ENCODE measurements at places on chromosomes 16 and 17.

DNA sequence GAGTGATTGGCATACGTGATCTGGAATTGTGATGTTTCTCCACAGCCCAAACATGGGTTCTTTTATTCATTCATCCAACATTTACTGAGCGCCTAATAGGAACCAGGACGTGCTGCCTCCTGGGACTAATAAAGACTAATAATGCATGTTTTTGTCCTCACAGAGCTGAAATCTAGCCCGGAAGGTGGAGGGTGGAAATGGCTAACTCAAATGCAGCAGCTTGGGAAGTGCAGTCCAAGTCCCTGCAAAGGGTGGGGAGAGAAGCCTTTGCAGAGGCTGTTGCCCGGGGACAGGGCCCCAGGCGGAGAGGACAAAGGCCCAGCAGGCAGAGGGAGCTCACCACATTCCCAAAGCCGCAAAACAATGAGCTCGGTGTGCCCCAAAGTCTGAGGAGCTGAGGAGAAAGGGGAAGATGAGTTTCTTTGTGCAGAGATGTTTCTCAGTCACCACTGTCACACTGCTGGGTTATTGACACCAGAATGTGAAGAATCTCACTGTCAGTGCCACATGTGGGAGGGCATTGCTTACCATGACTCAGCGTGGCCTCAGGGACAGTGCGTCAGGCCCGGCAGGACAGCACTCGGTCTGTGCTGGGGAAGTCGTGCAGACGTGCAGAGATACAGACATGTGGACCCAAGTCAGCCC, 118.2 kb upstream of the CHMP6 start:
- no peak for DNase-seq

DNA sequence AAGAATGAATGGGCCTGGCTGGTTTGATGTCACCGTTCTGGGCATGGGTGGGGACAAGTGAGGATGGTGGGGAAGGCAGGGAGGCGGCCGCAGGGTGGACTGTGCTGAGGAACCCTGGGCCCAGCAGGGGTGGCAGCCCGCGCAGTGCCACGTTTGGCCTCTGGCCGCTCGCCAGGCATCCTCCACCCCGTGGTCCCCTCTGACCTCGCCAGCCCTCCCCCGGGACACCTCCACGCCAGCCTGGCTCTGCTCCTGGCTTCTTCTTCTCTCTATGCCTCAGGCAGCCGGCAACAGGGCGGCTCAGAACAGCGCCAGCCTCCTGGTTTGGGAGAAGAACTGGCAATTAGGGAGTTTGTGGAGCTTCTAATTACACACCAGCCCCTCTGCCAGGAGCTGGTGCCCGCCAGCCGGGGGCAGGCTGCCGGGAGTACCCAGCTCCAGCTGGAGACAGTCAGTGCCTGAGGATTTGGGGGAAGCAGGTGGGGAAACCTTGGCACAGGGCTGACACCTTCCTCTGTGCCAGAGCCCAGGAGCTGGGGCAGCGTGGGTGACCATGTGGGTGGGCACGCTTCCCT, 6.5 kb upstream of the SERPINF1 start:
- no peak for DNase-seq

DNA sequence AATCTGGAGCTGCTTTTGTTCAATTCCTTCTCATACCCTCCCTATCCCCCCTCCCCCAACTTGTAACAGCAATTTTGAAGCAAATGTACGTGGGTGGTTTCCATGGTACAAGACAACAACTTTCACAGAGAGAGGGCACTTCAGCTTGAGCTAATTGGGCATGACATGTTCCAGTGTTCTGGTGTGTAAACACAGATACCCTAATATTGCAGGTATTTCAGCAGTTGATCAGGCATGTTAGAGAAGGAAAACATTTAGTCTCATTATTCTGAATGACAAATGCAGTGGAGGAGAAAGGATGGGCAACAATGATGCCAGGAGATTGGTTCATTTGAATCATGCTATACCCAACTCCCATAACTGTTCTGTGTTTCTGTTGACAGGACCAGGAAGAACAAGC, 137.5 kb downstream of the TRIM37 start:
- DNase-seq = no peak

DNA sequence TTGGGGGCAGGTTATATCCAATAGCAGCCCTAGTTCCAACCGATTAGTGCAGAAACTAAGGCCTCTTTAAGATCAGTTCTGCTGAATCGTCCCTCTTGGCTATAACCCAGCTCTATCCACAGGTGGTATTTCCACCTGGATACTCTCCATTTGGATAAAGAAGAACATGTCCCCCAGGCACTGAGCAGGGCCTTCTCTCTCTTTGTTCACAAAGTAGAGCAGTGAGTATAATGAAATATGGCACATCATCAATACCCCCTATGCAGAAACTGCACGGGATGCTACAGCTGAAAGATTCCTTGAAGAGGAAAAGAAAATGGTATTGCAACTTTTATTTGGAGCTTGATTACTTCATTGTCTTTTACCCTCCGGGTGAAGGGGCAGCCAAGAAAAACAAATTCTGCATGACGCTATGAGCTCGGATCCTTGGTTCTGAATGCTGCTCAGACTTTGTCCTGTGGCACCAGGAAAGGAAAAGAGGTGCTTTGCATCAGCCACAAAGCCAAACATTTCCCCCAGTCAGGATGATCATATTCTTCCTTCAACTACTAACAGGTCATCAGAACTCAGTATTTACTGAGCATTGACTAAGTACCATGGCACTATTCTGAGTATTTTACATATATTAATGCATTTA, 399.7 kb downstream of the NPIPA8 start:
- DNase-seq = no peak

DNA sequence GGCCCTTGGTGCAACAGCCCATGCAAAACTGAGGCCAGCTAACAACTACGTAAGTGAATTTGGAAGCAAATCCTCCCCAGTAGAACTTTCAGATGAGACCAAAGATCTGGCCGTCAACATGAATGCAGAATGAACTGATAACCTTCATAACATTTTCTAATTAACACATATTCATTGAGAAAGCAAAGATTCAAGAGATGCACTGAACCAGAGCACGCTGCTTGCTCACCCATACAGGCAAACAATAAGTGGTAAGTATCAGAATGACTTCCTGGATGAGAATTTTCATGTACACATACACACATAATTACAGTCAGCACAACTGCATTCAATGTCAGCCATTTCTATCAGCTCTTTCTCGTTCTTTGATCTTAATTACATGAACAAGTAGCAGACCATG, 30.6 kb downstream of the XYLT1 start:
- peak; percentile 39 for DNase-seq

DNA sequence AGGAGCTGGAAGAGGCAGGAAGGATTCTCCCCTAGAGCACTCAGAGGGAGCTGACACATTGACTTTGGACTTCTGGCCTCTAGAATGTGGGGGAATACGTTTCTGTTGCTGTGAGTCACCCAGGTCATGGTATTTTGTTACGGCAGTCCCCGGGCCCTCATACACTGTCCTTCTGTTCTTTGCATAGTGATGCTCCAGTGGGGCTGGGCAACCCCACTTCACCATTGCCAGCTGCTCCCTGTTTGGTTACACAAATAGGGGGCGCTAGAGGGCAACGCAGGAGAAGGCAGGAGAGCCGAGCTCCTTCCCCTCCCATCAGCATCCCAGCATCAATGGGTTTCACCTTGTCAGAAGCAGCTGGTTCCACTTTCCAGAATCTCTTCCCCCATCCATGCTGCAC, 257.7 kb upstream of the FOXF1 start:
- no peak for DNase-seq

- peak; percentile 28 for DNase-seq
Measured at GRCh38 chr17:15171167-15172047, 93.7 kb downstream of the PMP22 start.

GRCh38 chr16:79250502-79251098, 349.9 kb downstream of the MAF start:
- DNase-seq = no peak

- DNase-seq = peak; percentile 90
Measured at GRCh38 chr16:50681021-50681885, at the start of gene SNX20. TSS of gene SNX20 (minus strand) at chr16:50681312. CDS start at chr16:50677526, 3,786 bp downstream.

- DNase-seq = no peak
Measured at GRCh38 chr17:27216836-27217235, 77.1 kb upstream of the WSB1 start.

DNA sequence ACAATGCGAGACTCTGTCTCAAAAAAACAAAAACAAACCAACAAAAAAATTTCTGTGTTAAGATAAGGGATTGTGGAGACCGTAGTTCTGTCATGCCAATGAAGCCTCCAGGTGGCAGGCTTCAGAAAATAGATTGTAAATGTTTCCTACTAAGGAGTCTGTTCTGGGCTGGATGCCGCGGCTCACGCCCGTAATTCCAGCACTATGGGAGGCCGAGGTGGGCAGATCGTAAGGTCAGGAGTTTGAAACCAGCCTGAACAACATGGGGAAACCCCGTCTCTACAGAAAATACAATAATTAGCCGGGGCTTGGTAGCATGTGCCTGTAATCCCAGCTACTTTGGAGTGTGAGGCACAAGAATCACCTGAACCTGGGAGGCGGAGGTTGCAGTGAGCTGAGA, 4.4 kb upstream of the SNX29 start:
- DNase-seq = no peak

GRCh38 chr16:84360170-84360569, 8.2 kb upstream of the ATP2C2 start:
- DNase-seq = no peak

- no peak for DNase-seq
Measured at GRCh38 chr17:50945779-50946222, 79.6 kb upstream of the TOB1 start.

DNA sequence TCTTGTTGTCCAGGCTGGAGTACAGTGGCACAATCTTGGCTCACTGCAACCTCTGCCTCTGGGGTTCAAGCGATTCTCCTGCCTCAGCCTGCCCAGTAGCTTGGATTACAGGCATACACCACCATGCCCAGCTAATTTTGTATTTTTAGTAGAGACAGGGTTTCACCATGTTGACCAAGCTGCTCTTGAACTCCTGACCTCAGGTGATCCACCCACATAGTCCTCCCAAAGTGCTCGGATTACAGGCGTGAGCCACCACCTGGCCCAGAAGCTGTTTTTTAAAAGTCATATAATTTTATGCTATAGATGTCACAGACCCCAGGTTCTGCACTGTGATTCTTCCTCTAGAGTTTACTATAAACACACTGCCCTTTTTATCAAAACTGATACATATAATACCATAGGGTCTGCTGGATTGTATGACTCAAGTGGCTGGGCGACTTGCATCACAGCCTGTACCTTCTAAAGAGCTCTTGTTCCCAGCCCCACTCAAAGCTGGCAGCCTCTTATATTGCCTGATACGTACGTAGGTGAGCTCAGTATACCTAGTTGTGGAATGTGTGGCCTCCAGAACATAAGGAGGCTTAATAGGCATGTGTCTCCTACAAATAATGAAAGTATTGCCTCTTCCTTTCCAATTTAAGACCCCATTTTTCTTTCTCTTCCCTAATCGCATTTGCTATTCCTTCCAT, 295.8 kb downstream of the ZFHX3 start:
- DNase-seq = no peak

GRCh38 chr17:4017377-4017776, 53.1 kb upstream of the ATP2A3 start:
- no peak for DNase-seq

DNA sequence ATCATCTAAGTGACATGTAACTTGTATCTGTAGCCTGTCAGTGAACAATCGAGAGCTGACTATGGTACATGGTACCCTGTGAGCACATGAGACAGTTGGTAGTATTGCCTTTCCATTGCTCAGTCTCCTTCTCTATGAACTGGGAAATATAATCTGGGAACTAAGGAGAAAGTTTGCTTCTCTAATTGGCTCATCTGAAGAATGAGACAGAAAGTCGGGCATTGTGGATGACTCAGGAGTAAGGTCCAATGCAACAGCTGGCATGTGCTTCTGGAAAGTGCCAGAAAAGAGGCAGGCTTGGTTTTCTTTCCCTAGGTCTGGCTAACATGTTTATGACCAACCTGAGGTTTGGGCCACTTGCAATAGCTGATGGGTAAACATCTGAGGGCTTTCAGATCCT, 51.9 kb downstream of the ZZEF1 start:
- no peak for DNase-seq

- peak; percentile 43 for DNase-seq
Measured at GRCh38 chr17:39306509-39307212, 80.9 kb upstream of the STAC2 start.
